ENCODE measurements at places on chromosomes 7 and 10.

DNA sequence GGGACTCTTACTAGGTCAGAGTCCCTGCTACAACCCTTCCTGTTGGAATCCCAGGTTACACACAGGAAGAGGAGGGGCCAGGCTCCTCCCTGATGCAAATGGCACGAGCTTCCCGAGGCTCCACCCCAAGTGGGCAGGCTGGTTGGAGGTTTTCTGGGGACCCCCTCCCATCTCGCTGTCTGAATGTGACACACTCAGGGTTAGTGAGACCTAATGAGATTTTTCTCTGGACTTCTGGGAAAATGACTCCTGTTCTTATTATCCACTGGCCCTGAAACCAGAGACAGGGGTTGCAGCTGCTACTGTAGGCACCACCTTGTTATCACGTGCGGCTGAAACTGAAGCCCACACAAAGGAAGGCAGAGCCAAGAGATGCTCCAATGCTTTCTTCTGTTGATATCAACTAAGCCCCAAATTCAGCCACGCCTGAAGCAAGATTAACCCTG, 103.3 kb downstream of the FAM107B start:
- no peak for DNase-seq

DNA sequence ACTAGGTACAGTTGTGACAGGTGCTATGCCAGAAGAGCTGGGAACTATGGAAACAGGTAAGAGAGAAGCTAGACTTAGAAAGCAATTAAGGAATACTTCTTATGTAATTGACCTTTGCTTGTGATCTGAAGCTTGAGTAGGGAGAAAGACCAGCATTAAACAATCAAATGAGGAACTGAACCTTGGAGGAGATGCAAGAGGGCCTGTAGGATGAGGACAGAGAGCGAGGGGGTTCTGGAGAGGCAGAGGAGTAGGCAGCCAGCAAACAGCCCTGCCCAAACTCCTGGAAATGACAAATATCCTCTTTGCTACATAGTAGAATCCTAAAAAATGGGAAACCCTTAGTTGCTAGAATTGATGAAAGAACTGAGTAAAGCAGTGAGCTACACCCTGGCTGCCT, 41.6 kb upstream of the FAM204A start:
- no peak for DNase-seq

GRCh38 chr7:154929006-154929726, 73.8 kb downstream of the PAXIP1 start:
- DNase-seq, result no peak

DNA sequence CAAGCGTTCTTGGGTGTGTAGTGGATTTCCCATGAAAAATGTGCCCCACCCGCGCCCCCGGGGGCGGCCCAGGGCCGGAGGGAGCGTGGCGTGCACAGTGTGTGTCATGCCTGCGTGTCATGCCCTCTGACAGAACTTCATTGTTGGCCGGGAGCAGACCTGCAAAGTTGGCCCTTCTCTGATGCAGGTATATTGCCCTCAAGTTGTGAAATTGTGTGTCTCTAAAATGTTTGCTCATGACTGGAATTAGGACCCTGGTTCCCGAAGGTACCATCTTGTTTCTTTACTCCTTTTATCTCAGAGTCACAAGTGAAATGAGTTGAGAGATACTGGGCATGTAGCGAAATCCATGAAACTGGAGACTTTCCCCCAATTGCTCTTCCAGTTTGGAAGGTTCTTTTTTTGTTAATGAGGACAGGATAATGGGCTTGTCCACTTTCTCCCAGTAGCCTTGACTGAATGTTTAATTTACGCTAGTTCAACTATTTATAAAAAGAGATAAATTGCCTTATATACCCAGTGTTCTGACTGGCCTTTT, 26.2 kb downstream of the ADK start:
- peak; percentile 58 for DNase-seq

GRCh38 chr7:28078036-28078901, 102.3 kb downstream of the JAZF1 start:
- peak; percentile 45 for DNase-seq

DNA sequence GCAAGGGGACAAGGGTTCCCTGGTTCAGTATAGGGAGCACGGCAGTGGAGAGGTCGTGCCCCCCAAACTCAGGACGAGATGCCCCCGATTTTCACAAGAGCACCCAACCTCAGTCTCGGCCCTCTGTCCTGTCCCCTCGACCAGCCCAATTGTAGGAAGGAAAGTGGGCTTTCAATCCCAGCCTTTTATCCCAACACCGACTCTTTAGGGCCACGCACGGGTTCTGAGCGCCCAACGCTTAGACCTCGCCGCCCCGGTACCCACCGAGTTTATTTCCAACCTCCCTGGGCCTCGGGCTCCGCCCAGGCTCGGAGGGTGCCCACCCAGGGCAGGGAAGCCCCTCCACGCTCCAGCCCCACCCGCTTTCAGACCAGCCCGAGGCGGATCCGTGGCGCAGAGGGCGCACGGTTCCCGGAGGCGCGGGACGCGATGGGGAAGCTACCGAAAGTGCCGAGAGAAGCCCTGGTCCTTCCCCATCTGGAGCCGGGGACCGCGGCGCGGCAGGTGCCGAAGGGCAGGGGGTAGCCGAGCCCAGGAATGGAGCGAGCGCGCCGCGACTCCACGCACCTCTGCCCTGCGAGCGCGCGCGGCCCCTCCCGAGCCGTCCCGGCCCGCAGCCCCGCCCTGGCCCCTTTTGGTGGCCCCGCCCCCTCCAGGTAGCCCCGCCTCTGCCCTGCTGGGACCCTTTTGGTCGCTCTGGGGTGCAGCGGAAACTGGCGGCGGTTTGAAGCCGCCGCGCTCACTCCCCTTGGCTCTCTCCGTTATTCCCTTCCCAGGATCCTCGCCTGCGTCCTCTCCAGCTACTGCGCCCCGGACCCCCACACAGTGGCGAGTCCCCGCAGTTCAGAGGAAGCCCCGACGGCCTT, 20.4 kb downstream of the GRID2IP start:
- DNase-seq, result peak; percentile 47

DNA sequence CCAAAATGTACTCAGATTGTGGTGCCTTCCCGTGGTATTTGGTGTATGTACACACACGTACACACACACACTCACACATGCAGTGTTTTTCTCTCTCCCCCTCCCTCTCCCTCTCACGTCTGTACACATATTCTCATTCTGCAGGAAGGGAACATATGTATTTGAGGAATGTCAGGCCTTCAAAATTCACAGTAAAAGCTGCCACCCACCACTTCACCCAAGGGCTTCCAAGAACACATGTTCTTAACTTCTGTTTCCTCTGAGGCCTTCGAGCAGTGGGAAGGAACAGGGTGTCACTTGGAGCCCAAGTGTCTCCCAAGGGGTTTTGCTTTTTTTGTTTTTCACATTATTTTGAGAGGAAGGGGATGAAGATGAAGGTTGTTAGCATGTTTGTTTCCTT, 198.9 kb downstream of the TCF7L2 start:
- no peak for DNase-seq

- DNase-seq, result no peak
These were observed 163.7 kb upstream of the CDC14C start for GRCh38 chr7:48760528-48761265.

DNA sequence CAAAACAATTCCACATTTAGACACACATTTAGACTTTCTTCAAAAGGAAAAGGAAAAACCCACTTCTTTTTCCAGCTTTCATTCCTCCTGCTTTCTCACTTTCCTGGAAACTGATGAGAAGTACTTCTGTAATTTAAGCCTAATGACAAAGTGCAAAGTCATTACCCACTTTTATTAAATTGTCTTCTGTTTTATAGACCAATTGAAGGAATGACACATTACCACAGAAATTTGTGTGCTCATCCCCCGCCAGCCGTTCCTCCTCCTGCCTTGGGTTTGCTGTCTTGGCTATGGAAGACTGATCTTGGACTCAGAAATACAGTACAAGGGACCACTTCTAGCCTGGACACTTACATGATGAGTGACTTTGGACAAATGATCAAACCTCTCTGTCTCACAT, 717.8 kb downstream of the SORCS3 start:
- no peak for DNase-seq

GRCh38 chr10:101388676-101389276, 34.8 kb downstream of the BTRC start:
- DNase-seq, result no peak

GRCh38 chr10:70500368-70500767, 21.8 kb downstream of the PALD1 start:
- no peak for DNase-seq

GRCh38 chr10:24027107-24027506, 181.8 kb upstream of the KIAA1217 start:
- DNase-seq, result no peak
